ENCODE measurements at places on chromosomes 5 and 9.

- DNase-seq: no peak
These were observed 780.7 kb downstream of the NR2F1-AS1 start for GRCh38 chr5:92800365-92800764.

DNA sequence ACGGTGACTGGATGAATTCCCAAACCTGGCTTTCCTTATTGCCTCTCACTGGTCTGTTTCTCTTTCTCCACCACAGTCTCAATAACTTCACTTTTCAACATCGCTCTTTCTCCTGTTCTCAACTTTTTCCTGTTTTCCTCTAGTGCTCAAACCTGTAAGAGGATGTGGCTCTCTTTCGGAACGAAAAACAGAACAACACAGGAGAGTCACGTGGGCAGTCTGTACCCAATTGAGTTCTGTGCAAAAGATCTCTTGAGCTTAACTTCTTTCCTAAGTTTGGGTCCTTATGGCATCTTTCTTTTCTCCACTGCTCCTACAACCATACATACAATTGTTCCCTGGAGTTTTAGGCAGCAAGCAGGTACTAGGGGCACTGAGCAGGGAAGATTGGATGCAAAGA is 8.9 kb downstream of the HAVCR1 start:
- DNase-seq: no peak

GRCh38 chr5:137751869-137752491 is 2.2 kb downstream of the HNRNPA0 start:
- no peak for DNase-seq

GRCh38 chr9:22146604-22147003 is 137.5 kb upstream of the CDKN2B start:
- DNase-seq: no peak

GRCh38 chr5:8845296-8845695 is 700.6 kb downstream of the SEMA5A start:
- DNase-seq: no peak

DNA sequence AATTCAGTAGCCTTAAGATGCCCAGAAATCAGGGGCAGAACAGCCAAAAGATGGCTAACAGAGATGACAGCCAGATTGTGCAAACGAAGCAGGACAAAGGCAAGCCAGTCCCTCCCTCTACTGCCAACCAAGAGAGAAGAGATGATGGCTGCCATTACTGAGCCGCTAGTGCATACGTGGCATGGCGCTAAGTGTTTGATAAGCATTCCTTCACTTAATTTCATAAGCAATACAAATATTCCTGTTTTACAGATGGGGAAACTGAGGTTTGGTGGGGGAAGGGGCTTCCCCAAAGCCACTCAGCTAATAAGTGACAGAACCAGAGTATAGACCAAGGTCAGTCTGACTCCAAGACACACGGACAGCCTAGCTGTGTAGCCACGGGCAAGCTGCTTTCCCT is 44.1 kb downstream of the STK10 start:
- DNase-seq: no peak

GRCh38 chr5:113232221-113232620 is 202.6 kb downstream of the TSSK1B start:
- DNase-seq: no peak
